ENCODE measurements at places on chromosomes 12 and 14.

DNA sequence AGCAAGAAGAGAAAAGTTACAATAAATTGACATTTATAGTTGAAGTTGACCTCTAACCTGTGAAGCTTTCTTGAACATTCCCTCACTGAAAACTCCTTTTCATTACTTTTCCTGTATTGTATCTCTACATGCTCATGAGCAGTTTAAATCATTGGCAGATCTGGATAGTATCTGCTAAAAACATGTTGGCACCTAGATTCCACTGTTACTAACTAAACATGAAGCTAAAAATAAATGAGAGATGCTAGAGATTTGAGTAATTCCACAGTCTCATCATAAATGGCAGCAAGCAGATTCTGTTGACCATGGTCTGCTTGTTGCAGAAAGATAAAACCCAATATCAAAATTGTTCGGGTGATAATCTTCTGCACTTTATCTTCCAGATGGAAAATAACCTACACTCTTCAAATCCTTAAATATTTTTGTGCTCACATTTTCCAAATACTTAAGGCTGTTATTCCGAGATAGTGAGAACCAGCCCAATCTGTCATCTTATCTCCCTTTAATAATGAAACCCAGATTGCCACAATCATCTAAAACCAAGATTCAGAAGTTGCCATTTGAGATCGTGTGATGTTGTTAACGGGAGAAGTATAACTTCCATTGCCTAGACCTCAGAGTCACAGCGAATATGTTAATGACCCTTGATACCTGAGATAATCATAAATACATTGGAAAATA, 171.0 kb upstream of the DAAM1 start:
- DNase-seq = no peak

GRCh38 chr14:57846596-57846995, 19.3 kb downstream of the SLC35F4 start:
- DNase-seq = no peak

DNA sequence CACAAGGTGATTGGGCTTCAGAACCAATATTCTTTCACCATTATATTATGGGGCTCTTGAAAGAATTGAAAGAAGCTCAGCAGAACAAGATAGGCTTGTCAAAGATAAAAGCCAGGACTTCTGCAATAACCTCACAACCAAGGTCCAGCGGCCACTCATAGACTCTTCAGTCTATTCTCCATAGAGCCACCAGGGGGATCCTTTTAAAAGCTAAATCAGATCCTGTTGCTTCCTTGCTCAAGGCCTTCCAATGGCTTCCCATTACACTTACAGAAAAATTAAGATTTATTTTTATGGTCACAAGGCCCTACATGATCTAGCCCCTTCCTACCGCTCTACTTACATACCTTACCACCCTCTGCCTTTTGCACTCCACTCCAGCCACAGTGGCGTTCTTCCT, 169.6 kb downstream of the C12orf42 start:
- DNase-seq = peak; percentile 22

- DNase-seq = no peak
Observed at GRCh38 chr12:132159555-132160003, 15.3 kb downstream of the NOC4L start.

- DNase-seq = no peak
Observed at GRCh38 chr12:1632702-1633101, 3.7 kb downstream of the WNT5B start.

DNA sequence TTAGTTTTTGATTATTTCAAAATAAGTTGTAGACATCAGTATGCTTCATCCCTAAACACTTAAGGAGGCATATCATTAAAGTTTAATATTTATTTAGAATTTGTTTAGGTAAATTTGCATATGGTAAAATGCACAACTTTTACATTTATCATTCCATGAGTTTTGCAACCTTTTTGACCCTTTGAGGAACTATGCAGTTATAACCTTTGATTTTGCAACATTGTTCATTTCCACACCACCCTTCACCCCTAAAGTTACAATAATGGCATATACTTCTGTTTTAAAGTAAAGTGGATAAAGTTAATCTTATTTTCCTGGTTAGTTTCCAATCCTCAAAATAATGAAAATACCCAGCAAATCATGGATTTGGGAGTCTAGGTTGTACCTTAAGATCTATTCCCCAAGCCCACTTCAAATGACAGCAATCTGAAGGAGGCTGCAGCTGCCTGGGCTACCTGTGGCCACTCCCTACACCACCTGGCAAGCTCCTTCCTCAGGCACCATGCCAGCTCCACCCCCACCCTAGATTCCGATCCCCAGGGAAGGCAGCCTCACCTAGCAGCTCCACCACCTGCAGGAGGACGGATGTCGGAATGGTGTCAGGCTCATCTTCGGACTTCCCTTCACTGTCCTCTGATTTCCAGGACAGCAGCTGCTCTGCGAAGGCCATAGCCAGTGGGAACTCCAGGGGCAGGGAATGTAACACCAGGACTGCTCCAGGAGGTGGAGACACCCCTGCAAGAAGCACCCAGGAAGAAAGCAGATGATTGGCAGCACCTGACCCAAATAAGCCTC, 65.1 kb downstream of the TRAFD1 start:
- DNase-seq = no peak

DNA sequence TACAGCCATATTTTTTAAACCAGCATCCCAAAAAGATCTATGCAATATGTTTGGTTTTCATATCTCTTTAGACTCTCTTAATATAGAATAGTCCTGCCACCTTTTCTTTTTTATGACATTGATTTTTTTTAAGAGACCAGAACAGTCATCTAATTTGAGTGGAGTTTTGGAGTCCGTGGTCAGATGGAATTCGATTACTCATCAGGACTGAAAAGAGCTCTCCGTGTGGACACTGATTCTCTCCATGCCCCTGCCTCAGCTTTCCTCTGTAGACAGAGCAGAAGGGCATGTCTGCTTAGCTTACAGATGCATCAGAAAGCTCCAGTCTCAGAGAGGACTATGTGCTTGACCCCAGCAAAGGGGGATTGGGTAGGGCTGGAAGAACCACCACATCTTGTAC, 27.8 kb downstream of the SMCO2 start:
- DNase-seq = no peak

- no peak for DNase-seq
Observed at GRCh38 chr12:92156139-92156538, 10.5 kb upstream of the BTG1 start.

- DNase-seq = no peak
Observed at GRCh38 chr14:88829685-88830302, 5.3 kb downstream of the TTC8 start.

- DNase-seq = no peak
Observed at GRCh38 chr14:33009673-33010072, 71.0 kb downstream of the NPAS3 start.

GRCh38 chr12:89756585-89757398, 48.2 kb upstream of the ATP2B1 start:
- DNase-seq = no peak

DNA sequence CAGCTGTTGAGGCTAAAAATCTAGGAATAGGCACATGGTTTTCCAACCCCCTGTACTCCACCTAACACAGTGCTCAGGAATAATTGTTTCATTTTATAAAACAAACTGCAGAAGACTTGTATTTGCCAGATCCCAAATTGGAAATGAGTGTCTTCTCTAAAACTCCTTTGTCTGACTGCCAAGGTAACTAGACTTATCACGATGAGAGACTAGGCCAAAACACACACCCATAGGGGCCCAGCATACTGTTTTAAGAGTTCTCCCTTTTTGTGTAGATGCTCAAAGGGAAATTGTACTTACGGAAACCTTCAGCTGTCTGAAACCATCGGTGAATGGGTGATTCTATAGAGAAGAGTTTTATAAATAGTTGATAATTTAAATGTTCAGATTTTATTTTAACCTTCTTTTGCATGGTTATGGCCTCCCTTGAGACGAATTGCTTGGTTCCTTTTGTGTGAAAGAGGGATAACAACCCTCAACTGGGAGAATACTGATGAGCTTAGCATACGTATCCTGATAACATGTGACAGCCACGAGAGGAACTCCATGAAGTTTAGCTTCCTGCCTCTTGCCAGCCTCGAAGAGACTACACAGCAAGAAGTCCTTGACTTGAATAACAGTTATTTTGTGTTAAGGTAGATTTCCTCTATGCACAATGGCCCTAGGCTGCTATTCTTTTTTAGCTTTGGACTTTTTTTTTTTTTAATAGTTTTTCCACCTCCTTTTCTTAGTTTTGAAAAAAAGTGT, 103.3 kb downstream of the PELI2 start:
- no peak for DNase-seq

GRCh38 chr12:109677279-109677691, 36.3 kb upstream of the FAM222A start:
- no peak for DNase-seq

DNA sequence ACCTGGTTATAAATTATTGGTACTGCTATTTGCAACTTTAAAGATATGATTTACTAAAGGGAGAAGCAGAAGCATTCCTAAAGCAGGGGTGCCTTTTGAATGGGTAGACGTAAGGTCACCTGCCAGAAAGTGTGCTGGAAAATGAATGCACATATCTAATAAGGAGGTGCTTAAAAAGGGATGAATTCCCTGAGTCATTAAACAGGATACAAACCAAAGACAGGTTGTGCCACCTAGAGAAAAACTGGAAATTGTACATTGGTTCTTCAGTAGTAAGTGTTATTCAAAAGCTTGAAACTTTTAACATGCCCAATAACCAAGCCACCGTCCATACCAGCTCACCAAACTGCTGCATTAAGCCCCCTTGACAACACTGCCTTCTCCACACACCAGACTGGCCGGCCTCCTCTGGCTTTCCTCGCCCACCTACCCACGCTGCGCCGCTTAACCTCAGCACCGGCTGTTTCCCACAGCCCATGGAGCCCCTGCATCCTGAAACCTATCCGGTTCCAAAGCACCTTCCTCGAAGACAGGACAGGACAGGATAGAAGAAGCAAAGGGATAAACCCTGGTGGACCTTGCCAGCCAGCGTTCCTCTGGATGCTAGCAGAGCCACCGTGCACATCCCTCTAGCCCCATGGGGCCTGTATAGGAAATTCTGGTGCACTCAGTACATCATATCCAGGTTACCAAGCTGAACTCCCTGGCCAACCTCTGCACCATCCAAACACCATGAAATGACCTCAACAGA, 201.5 kb upstream of the CAND1 start:
- DNase-seq = no peak

GRCh38 chr14:95068080-95068479, 89.2 kb downstream of the DICER1 start:
- DNase-seq = no peak
